ENCODE measurements at places on chromosomes 2 and 18. TPM values are rescaled to one million over a fixed set of nuclear protein-coding genes. Genes with fewer than 3 reads are reported as not detected.

GRCh38 chr2:100274076-100274475 is 48.2 kb downstream of the LONRF2 start:
- DNase-seq, result no peak
- H3K4me1 ChIP-seq, result peaks cover 11% of the 10 kb centered on the region
- H3K27me3 ChIP-seq, result peaks cover 31% of the 10 kb centered on the region
- no peaks in the 10 kb centered on the region for H3K36me3 ChIP-seq

DNA sequence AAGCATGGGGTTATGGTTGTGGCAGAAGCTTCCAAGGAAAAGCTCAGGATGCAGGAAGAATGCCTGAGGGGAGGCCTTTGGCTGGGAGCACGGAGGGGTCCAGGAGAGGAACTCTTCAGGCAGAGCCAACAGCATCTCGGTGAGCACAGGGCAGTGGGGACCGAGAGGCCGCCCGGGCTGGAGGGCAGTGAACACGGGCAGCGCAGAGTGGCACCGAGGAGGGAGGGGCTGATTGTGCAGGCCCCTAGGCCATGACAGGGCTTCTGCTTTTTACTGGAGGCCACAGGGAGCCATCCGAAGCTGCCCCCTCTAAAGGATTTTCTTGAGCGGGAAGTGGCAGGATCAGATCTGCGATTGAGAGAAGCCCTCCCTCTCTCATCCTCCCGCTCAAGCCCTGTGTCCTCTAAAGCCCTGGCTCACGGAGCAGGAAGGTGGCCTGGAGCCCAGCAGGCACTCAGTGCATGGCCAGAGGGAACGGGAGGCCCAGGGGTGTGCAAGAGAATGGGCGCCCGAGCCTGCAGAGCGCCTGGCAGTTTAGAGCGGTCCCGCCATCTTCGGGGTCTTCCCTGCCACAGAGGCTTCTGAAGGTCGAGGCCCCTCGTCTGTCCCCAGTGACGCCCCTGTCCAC is 110.0 kb upstream of the STON1 start:
- H3K4me1 ChIP-seq, result peaks cover 63% of the 10 kb centered on the region
- no peaks in the 10 kb centered on the region for H3K36me3 ChIP-seq
- H3K27me3 ChIP-seq, result 0 out of 3 replicates have a peak, but pooled peaks cover 8% of the 10 kb centered on the region
- no peak overlapping the region for H3K27ac ChIP-seq
- H3K4me3 ChIP-seq, result no peak overlapping the region
- no peak for DNase-seq

GRCh38 chr2:222851956-222852617 is 8.7 kb upstream of the ACSL3 start:
- H3K36me3 ChIP-seq, result no peaks in the 10 kb centered on the region
- H3K4me1 ChIP-seq, result peaks cover 6% of the 10 kb centered on the region
- H3K27ac ChIP-seq, result no peak overlapping the region

GRCh38 chr2:64859312-64860212 is 129.6 kb upstream of the SLC1A4 start:
- H3K36me3 ChIP-seq, result no peaks in the 10 kb centered on the region
- H3K27me3 ChIP-seq, result peaks cover 55% of the 10 kb centered on the region

YPEL5 gene
- total RNA-seq, result 12.7 TPM

DSG4 gene
- not detected for total RNA-seq

Data from HepG2 (cell line).